ENCODE measurements at places on chromosomes 1 and 21.
A peak's percentile ranks its signal among the peaks of the same experiment; 100 is the strongest.

- no peak for DNase-seq
These were observed 45.5 kb downstream of the GNG12 start for GRCh38 chr1:67787746-67788145.

DNA sequence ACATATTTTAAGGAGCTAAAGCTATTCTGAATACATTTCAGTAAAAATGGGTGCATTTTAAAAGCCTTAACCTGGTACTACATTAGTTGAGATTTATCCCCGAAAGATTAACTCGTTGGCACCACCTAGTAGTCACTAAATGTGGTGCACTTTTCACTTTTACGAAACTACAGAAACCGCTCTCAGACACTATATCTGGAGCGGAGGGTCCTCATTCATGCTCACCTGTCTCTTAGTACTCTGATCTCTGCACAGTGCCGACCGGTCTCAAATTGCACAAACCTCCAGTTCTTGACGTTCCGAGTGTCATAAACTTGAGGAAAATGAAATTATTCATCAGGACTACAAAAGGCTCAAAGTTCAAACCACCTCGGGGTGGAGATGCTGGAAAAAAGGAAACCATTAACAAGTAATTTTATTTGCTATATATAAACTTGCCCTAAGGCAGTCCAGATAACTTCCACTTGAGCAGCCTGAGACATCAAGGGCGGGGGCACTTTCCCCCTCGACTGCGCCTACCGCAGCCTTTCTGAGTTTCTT lies 722 bp downstream of the LZIC start:
- DNase-seq, result peak; percentile 54

DNA sequence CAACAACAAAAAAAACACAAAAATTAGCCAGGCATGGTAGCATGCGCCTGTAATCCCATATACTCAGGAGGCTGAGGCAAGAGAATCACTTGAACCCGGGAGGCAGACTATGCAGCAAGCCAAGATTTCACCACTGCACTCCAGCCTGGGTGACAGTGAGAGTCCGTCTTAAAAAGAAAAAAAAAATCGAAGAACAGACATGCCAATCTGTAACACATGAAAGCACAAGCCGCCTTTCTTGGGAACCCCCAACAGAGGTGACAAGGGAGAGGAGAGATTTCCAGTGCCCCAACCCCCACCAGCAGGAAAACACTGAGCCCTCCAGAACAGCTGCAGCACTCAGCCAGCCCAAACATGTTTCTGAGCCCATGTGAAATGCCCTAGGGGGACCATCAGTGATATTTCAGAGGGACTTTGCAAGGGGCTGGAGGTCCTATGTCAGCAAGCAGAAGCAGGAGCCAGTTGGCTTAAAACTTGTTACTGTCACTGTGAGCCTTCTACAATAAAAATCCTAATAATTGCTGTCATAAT lies 14.2 kb upstream of the EFNA1 start:
- no peak for DNase-seq

- no peak for DNase-seq
These were observed 2.7 kb upstream of the ADSS2 start for GRCh38 chr1:244454412-244454811.

DNA sequence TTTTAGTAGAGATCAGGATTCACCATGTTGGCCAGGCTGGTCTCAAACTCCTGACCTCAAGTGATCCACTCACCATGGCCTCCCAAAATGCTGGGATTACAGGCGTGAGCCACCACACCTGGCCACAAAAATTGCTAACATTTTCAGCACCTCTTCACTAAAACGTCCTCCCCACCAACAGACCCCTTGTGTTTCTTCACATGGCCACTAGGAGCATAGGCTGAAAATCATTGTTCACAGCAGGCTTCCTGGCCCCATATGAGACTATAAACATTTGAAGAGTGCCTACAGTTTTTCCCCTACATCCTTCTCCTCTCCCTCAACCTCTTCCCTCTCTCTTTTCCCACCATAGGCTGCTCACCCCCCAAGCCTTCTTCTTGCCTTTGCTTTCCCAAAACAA lies 28.0 kb upstream of the SFPQ start:
- peak; percentile 18 for DNase-seq

GRCh38 chr1:218048828-218049420 lies 236.2 kb upstream of the RRP15 start:
- no peak for DNase-seq

GRCh38 chr1:154840269-154841176 lies 29.6 kb downstream of the KCNN3 start:
- DNase-seq, result peak; percentile 27

- no peak for DNase-seq
These were observed 55.4 kb downstream of the TMCO4 start for GRCh38 chr1:19744335-19744743.

DNA sequence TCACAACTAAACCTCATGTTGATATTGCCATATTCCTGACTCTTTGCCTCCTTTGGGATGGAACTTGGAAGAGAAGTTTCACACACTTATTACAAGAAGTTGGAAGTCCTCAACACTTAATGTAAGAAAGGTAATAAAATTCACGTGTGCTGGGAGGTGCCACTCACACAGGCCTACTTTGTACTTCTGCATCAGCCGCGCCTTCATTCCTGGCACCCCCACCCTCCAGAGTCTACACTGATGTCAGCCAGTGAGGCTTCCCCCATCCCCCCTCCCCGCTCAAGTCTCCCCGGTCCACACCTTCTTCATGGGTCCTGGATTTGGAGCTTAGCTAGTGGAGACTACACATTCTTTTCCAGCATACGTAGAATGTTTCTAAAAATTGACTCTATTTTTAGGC lies 24.8 kb upstream of the SLC45A1 start:
- DNase-seq, result no peak

DNA sequence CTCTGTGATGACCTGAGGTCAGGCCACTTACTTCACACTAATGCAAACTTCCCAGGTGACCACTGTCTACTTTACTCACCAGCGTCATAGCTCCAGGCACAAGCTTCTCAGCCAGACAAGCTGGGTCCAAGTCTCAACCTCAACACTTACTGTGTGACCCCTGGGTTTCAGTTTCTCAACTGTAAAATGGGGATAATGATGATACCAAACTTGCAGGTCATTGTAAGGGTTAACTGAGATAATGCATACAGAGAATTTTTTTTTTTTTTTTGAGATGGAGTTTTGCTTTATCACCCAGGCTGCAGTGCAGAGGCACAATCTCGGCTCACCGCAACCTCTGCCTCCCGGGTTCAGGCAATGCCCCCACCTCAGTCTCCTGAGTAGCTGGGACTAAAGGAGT lies 34.7 kb downstream of the AK2 start:
- DNase-seq, result no peak

DNA sequence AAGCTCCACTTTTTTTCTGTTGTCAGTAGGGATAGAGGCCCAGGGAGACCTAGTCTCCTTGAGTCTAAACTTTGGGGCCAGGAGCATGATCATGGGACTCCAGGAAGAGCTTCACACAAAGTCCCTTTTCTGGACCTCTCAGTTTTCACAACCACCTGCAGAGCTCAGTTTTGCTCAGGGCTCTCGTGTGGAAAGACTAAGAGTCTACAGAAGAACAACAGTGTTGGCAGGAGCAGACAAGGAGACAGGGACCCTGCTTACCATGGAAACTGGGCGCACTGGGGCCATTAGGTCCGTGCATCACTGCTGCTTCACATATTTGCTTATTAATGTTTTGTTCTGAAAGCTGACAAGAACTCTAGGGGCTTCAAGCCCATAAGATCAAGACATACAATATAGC lies 63.9 kb upstream of the HSD17B7 start:
- no peak for DNase-seq

DNA sequence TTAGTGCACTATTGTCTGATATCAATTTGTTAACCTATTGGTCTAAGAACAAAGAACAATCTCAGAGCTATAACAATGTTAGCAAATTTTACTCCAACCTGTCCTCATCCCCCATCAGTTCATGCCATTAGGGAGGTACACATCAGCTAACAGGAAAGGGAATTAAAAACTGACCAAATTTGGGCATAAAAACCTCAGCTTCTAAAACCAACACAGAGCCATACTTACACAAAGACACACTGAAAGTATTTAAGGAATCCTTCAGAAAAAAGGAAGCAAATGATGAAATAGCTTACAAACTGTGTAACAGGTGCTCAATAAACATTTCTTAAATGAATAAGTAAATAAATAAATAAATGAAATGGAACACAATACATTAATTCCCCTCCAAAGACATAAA lies 89.2 kb downstream of the TTLL7 start:
- DNase-seq, result no peak

- peak; percentile 2 for DNase-seq
These were observed 812.8 kb upstream of the BRINP3 start for GRCh38 chr1:191290441-191290840.

- DNase-seq, result no peak
These were observed 201.6 kb upstream of the PLXNA2 start for GRCh38 chr1:208445758-208446203.

- no peak for DNase-seq
These were observed 84.5 kb upstream of the ESRRG start for GRCh38 chr1:216807696-216808095.

DNA sequence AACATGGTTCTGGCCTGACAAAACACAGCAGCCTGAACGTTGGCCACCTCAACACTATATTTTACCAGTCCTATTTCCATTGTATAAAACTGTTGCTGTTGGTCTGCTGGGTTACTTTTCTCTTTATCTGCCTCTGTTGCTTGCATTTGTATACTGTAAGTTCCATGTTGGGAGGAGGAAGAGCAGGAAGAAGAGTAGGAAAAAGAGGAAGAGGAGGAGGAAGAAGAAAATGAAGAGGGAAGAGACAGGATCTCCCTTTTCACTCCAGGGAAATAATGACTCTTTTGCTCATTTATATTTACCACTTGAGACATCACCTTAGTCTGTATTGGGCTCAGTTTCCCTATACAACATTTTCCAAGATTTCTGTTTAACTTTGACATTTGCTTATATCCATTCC lies 134.2 kb downstream of the PTPRC start:
- no peak for DNase-seq

DNA sequence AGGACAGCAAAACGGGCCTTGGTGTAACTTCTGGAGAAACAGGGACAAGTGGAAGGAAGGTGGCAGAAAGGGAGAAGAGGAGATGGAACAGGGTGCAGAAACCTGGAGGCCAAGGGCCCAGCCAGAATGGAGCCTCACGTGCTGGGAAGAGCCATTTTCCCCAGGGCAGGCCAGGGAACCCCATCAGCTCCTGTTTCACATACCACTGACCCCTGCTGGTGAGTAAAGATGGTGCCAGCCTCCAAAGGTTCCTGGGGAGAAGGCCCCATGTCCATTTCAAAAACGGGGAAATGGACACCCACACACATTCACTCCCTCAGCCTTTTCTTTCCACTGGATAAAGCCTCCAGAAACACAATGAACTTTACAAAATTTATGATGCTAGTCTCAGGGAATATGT lies 57.6 kb upstream of the JUN start:
- no peak for DNase-seq

DNA sequence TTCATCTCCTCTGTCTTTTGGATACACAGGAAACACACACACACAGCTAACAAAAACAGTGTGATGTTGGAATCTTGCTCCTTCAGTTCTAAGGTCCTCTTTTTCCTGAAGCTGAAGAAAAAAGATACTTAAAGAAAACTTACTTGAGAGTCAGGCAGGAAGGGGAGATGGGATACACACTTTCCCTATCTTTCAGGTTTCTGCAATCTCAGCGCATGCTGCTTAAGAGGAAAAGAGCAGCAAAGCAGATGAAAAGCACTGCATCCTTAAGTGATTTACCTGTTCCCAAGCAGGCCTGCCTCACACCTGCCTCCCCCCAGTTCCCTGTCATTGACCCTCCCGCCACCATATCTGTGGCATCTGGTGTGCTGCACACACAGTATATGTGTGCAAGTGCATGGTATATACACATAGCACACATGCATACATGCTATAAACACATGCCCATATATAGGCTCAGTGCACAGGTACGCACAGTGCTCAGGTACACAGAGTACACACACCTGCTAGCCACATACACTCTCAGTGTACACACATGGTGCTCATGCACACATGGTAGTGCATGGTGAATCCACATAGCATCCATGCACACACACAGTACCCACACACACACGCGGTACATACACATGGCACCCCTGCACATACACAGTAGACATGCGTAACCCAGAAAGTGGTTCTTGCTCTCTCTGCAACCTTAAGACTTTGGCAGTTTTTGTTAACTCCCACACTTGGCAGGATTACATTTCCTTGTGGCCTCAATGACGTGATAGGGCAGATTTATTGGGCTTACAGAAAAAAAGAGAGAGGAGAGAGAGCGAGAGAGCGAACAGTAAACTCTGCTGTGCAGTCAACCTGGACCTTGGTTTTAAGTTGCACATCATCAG lies 166.9 kb downstream of the TOMM20 start:
- DNase-seq, result no peak

DNA sequence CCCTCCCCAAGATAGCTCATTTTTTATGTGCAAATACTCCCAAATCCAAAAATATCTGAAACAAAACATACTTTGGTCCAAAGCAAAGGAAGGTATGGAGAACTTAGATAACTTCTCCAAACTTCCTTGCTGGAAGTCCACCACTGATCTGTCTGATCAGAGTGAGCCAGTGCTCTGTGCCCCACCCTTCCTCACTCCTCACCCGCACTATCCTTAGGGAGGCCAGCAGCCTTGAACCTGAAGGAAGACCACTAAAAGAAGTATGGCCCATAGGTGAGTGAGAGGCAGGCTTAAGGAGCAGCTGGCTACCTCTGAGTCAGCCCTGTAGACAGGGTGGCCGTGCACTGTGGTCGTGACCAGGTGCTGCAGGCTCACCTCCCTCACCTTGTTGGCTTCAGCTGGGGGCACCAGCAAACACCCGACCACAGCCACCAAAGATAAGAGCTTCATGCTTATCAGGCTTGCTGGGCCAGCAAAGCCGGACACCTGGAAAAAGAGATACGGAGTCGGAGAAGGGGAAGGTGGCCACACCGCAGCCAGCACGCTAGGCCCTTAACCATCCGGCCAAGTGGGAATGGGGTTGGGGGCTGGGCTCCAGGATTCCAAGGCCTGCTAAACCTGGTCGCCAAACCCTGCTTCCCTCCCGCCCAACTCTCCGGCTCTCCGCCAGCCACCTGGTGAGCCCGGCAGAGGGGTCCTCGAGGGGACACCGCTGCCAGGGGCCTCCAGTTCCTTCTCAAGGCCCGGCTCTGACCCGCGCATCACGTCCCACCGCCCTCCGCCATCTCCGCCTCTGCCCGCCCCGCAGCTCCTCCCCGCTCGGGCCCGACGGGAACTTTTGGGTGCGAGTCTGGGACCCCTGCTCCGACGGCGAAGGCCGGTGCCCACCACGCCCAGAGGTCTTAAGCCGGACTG lies 543 bp downstream of the TMEM9 start:
- DNase-seq, result no peak

DNA sequence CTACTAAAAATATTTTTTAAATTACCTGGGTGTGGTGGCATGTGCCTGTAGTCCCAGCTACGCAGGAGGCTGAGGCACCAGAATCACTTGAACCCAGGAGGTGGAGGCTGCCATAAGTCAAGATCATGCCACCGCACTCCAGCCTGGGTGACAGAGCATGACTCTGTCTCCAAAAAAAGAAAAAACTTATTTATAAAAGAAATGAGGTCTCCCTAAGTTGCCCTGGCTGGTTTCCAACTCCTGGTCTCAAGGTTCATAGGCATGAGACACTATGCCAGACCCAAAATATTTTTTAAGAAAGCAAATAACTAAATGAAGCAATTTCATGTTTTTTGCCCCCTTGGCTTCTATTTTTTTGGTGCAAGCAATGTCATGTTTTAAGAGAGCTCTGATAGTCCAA lies 32.9 kb downstream of the EIF4G3 start:
- no peak for DNase-seq

GRCh38 chr1:92095874-92096273 lies 15.7 kb downstream of the BTBD8 start:
- DNase-seq, result no peak

- DNase-seq, result no peak
These were observed 5.2 kb downstream of the PADI1 start for GRCh38 chr1:17210176-17210575.

GRCh38 chr1:6675941-6676340 lies 25.7 kb downstream of the DNAJC11 start:
- DNase-seq, result no peak

Data from COLO829 (cell line).